Karpas-422 (cell line): ENCODE measurements at places on chromosomes 13 and 19.

GRCh38 chr13:113839536-113840204, 24.2 kb downstream of the GAS6 start:
- H3K27ac ChIP-seq: no peak overlapping the region
- H3K4me3 ChIP-seq: no peak overlapping the region
- no peaks in the 10 kb centered on the region for H3K4me1 ChIP-seq
- no peak for DNase-seq
- no peaks in the 10 kb centered on the region for H3K36me3 ChIP-seq

DNA sequence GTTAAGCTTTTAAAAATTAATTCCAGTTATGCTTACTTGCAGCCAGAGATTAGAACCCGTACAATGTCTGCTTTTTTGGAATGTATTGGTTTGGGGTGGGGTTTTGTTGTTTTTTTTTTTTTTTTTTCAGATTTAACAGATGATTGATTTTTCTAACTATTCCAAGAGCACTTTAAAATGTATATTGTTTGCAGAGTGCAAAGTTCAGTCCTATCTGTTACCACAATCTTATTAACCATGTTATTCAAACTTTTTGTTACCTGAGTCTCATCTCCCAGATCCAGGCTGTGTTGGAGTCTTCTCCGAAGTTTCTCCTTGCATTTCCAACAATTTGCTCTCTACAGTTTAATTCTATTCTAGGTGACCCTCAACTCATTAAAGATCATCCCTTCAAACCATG, 91.3 kb downstream of the INSR start:
- H3K27ac ChIP-seq: no peak overlapping the region
- no peaks in the 10 kb centered on the region for H3K36me3 ChIP-seq
- no peak for DNase-seq
- no peaks in the 10 kb centered on the region for H3K27me3 ChIP-seq
- no peak overlapping the region for H3K4me3 ChIP-seq
- H3K4me1 ChIP-seq: peaks cover 12% of the 10 kb centered on the region

- no peak for DNase-seq
- H3K4me3 ChIP-seq: no peak overlapping the region
- H3K36me3 ChIP-seq: no peaks in the 10 kb centered on the region
- no peak overlapping the region for H3K27ac ChIP-seq
- H3K27me3 ChIP-seq: no peaks in the 10 kb centered on the region
- H3K4me1 ChIP-seq: no peaks in the 10 kb centered on the region
Observed at GRCh38 chr13:94233401-94233800, 246.1 kb downstream of the DCT start.

GRCh38 chr19:41431426-41432386, 4.5 kb upstream of the B3GNT8 start:
- peaks cover 11% of the 10 kb centered on the region for H3K4me1 ChIP-seq
- H3K36me3 ChIP-seq: peaks cover 8% of the 10 kb centered on the region; the same call in 1 of the 2 replicates
- no peak overlapping the region for H3K4me3 ChIP-seq
- peak; percentile 46 for DNase-seq

GRCh38 chr19:16333001-16333586, 8.5 kb downstream of the KLF2 start:
- no peak overlapping the region for H3K27ac ChIP-seq
- H3K4me1 ChIP-seq: peaks cover 9% of the 10 kb centered on the region
- no peaks in the 10 kb centered on the region for H3K27me3 ChIP-seq

DNA sequence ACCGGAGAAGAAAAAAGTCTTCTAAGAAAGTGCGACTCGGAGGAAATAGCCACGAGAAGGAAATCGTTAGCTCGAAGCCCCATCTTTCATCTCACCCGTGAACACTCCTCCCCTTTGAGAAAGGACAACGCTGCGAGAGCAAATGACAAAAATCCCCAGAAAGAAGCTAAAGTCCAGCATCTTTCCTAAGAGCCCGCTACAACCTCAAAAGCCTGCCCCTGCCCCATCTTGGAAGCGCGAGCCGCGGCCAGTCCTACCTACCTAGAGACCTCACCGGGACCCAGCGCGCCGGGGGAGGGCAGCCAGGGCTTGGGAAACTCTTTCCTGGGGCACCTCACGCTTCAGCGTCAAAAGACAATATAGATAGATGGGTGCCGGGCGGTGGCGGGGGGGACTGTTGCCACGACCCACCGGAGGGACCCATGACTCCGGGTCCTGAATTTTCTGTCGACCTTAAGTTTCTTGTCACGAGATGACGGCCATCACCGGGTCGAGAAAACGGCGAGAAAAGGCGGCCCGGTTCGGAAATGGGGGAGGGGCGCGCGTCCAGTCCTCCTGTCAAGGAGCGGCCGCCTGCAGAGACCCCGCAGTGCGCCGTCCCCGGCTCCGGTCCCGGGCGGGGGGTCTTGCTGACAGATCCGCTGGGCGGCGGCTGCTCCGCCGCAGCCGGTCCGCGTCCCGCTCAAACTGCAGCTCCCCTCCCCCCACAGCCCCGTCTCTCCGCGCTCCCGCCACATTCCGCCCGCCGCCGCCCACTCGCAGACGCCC, 65.9 kb downstream of the KCNRG start:
- peak; percentile 79 for DNase-seq
- peak overlapping the region; percentile 92 for H3K27ac ChIP-seq
- no peaks in the 10 kb centered on the region for H3K27me3 ChIP-seq
- H3K4me1 ChIP-seq: peaks cover 60% of the 10 kb centered on the region
- H3K4me3 ChIP-seq: peak overlapping the region; percentile 96
- H3K36me3 ChIP-seq: peaks cover 12% of the 10 kb centered on the region

DNA sequence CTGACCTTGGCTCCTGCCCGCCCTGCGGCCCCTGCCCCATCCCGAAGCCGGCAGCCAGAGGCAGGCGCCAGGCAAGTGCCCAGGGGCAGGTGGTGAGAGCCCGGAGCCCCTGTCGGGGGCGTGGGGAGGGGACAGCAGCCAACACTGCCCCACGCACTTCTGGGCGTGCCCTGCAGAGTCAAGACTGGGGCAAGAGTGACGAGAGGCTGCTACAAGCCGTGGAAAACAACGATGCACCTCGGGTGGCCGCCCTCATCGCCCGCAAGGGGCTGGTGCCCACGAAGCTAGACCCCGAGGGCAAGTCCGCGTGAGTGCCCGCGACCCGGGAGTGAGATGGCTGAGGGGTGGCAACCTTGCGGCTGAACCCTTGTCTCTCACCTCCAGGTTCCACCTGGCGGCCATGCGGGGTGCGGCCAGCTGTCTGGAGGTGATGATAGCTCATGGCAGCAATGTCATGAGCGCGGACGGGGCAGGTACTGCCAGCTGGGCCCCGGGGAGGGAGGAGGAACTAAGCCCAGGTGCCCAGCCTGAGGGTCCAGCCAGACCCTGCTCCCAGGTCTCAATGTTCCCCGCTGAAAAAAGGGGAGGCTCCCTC, 17.3 kb downstream of the ANKRD24 start:
- no peaks in the 10 kb centered on the region for H3K27me3 ChIP-seq
- DNase-seq: no peak
- no peaks in the 10 kb centered on the region for H3K4me1 ChIP-seq
- H3K4me3 ChIP-seq: no peak overlapping the region
- H3K27ac ChIP-seq: no peak overlapping the region
- no peaks in the 10 kb centered on the region for H3K36me3 ChIP-seq

DNA sequence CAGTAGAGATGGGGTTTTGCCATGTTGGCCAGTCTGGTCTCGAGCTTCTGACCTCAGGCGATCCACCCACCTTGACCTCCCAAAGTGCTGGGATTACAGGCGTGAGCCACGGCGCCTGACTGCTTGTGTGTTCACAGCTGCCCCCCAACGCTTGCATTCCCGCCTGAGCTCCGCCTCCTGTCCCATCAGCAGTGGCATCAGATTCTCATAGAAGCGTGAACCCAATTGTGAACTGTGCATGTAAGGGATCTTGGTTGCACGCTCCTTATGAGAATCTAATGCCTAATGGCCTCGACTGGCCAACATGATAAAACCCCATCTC, 75.9 kb downstream of the GADD45B start:
- no peaks in the 10 kb centered on the region for H3K36me3 ChIP-seq
- no peaks in the 10 kb centered on the region for H3K27me3 ChIP-seq
- no peak overlapping the region for H3K4me3 ChIP-seq
- DNase-seq: no peak
- H3K4me1 ChIP-seq: peaks cover 8% of the 10 kb centered on the region

- no peaks in the 10 kb centered on the region for H3K27me3 ChIP-seq
- no peak overlapping the region for H3K4me3 ChIP-seq
- no peaks in the 10 kb centered on the region for H3K4me1 ChIP-seq
Observed at GRCh38 chr13:81409284-81409683, 1068.4 kb upstream of the SPRY2 start.

DNA sequence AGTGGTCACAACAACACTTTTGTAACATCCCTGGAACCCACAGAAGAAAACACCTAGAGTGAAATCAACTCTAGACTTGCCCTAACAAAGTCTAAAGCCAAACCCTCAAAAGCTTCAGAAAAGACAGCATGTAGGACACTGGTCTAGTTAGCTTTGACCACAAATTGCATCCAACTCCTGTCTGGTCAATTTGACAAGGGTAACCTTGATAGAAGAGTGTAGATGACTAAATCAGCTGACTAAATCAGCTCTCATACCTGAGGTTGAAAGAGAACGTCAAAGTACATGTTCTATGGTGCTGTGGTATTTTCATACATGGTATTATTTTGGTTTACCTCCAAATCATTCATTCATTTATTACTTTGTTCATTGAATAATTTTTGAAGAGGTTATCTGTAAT, 272.8 kb downstream of the KLF5 start:
- no peak for DNase-seq
- no peak overlapping the region for H3K27ac ChIP-seq
- H3K4me1 ChIP-seq: no peaks in the 10 kb centered on the region
- H3K27me3 ChIP-seq: no peaks in the 10 kb centered on the region
- H3K4me3 ChIP-seq: no peak overlapping the region

GRCh38 chr19:54364775-54365257, at the start of gene LAIR1:
Gene LAIR1, minus strand, starts transcription at chr19:54364931. Its CDS starts 127 bp downstream, at chr19:54364804.
- peaks cover 25% of the 10 kb centered on the region for H3K4me1 ChIP-seq
- no peak within 1 kb of the TSS for H3K4me3 ChIP-seq
- no peak within 1 kb of the TSS for H3K27ac ChIP-seq
- DNase-seq: no peak
- H3K27me3 ChIP-seq: peaks cover 3% of the 10 kb centered on the region; the same call in 1 of the 2 replicates

GRCh38 chr13:34364633-34365032, 546.7 kb downstream of the RFC3 start:
- no peak overlapping the region for H3K4me3 ChIP-seq
- H3K27me3 ChIP-seq: no peaks in the 10 kb centered on the region
- no peak overlapping the region for H3K27ac ChIP-seq

GRCh38 chr13:46552303-46552682, 677 bp upstream of the LRCH1 start:
- H3K27me3 ChIP-seq: 0 out of 2 replicates have a peak, but pooled peaks cover 2% of the 10 kb centered on the region
- DNase-seq: no peak
- H3K4me3 ChIP-seq: peak overlapping the region; percentile 76
- peaks cover 25% of the 10 kb centered on the region for H3K4me1 ChIP-seq

DNA sequence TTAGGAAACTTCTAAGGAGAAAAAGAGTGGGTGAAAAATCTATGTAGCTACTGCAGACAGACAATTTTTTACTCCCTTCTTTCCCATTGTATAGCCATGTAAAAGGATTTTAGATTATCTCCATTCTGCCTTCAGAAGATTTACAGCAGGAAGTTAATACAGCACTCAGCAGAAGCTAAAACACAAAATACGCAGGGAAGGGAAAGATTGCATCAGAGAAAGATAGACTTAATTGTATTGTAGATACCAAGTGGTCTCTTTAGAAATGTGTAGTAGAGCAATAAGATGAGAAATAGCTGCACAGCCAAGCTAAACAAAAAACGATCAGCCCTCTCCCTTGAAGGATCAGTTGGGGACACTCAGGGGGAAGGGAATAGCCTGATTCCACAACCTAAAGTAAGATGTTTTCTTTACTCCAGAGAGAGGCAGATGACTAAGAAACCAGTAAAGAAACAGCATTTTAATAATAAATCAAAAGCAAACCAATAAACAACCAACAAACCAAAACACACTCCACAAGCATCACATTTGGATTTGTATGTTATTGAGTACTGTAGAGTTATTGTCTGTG, 236.7 kb upstream of the SLITRK1 start:
- H3K4me1 ChIP-seq: no peaks in the 10 kb centered on the region
- H3K4me3 ChIP-seq: no peak overlapping the region
- H3K36me3 ChIP-seq: no peaks in the 10 kb centered on the region
- no peak overlapping the region for H3K27ac ChIP-seq
- no peak for DNase-seq

DNA sequence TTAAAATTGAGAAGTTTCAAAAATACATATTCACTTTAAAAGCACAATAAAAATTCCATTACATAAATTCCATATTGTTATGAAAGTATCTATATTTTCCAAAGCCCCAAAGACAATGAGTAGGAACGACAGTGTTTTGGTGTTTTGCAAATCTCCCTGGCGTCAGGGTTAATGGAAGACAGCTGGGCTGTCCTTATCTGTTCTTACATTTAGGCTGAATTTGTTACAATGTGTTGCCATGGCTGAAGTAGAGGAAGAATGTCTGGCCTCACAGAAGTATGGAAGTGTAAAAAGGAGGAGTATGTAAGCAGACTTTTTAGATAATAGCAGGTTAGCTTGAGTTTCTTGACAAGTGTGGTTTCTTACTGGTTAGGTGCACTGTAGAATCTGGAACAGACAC, 124.4 kb upstream of the SPATA13 start:
- no peaks in the 10 kb centered on the region for H3K27me3 ChIP-seq
- DNase-seq: no peak
- H3K27ac ChIP-seq: no peak overlapping the region

DNA sequence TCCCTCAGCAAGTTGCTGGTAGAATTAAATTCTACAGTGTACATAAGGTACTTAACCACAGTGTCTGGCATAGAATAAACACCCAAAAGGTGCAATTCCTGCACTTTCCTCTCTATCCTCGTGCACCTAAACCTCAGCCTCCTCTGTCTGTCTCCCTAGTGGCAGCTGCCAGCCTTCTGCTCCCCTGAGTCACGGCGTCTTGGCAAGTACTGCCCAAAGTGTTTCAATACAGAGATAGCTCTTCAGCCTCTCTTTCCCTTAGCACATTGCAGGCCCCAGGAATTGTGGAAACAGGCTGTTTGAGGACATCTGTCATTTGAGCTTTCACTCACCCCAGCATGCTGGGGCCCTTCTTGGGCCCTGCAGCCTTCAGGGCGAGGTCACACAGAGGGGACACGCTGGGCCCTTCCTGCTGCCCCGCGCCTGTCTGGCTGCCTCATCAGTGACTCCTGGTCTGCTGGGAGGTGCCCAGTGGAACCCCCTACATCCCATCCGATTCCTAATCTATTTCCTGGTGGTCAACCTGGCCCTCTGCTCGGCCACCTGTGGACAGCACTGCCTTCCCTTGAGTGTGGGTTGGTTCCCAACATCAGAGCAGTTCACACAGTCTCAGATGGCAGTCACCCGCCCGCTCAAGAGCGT, 19.3 kb downstream of the COL4A2 start:
- no peaks in the 10 kb centered on the region for H3K27me3 ChIP-seq
- no peak overlapping the region for H3K4me3 ChIP-seq
- DNase-seq: no peak
- H3K27ac ChIP-seq: no peak overlapping the region
- H3K4me1 ChIP-seq: no peaks in the 10 kb centered on the region
- no peaks in the 10 kb centered on the region for H3K36me3 ChIP-seq
